ENCODE measurements at places on chromosomes 1 and 21.

DNA sequence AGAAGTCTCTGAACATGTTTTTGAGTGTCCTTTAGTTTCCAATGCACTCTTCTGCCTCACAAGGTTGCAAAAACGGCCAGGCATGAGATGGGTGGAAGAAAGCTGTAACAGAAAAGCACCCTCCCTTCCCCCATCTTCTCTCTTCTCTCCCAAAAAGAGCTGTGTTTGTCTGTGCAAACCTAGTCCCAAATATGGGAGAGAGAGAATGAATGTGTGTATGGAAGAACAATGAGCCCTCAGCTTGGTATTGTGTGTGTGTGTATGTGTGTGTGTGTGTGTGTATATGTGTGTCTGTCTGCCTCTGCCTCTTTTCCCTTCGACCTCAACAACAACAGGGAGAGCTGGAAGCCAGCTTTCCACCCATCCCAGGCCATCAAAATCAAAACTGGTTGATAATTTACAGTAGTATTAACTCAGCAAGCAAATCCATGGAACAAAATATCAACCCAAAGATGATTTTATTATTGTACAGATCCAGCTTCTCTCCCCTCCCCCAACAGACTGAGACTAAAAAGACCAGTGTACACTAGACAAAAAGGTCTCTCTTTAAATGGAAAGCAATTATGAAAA is 1.8 kb downstream of the RERE start:
- DNase-seq: peak; percentile 13

- no peak for DNase-seq
These were observed 261.3 kb downstream of the TNR start for GRCh38 chr1:175482071-175482451.

- DNase-seq: no peak
These were observed 238.6 kb downstream of the FOXD2 start for GRCh38 chr1:47676311-47677054.

- DNase-seq: peak; percentile 41
These were observed 59.5 kb downstream of the PTGS2 start for GRCh38 chr1:186620566-186621350.

GRCh38 chr1:48767975-48768510 is 8.6 kb downstream of the BEND5 start:
- peak; percentile 50 for DNase-seq
